ENCODE measurements at places on chromosomes 13 and 19.

GRCh38 chr19:22607653-22608430 lies 26.3 kb upstream of the ZNF492 start:
- DNase-seq = no peak

DNA sequence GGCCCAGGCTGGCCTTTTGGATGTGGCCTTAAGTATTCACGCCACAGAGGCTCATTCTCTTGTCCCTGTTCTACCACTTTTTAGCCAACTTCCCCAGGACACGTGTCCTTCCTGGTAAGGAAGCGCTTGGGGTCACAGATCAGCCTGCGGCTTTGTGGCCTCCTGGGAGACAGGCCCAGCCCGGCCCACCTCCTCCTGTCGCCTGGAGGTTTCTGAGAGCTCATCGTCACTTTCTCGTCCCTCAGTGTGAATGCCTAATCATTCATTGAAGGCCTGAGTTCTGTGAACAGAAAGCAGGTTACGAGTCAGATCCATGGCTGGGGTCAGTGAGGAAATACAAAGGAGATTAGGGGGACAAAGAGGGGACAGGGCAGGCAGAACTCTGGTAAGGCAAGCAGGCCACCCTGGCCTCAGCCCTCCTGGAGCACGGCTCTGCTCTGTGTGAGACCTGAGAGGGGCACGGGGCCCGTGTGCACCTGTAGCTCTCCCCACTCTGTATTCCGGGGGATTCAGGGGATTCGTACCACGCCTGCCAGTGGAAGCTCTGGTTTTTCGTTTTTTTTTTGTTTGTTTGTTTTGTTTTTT lies 38.6 kb upstream of the TSHZ3 start:
- DNase-seq = no peak

DNA sequence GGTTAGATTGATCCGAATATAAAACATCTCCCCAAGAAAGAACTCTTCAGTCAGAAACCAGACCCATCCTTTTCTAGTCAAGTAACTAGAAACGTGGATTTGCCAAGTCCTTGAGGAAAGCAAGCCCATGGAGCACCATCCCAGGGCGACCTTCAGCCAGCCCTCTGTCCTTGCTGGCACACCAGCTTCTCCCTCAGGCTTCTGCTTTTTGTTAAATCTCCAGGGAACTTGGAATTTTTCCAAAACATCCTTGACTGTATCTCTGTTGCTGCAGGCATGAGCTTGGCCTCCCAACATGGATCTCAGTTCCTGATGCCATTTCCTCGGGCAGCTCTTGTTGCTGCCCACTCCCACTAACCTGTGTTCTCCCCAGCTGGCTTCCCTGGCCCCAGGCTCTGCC lies 27.1 kb upstream of the C1QTNF9 start:
- DNase-seq = no peak

DNA sequence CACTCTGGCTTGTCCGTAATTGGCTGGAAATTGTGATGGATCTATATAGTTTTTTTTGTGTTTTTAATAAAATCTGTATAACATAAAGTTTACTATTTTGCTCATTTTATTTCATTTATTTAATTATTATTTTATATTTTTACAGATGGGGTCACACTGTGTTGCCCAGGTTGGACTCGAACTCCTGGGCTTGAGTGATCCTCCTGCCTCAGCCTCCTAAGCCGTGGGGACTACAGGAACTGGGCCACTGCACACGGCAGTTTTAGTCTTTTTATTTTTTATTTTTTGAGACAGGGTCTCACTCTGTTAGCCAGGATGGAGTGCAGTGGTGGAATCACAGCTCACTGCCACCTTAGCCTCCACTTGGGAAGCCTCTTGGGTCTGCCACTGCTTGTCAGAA lies 58.9 kb downstream of the PCCA start:
- no peak for DNase-seq

DNA sequence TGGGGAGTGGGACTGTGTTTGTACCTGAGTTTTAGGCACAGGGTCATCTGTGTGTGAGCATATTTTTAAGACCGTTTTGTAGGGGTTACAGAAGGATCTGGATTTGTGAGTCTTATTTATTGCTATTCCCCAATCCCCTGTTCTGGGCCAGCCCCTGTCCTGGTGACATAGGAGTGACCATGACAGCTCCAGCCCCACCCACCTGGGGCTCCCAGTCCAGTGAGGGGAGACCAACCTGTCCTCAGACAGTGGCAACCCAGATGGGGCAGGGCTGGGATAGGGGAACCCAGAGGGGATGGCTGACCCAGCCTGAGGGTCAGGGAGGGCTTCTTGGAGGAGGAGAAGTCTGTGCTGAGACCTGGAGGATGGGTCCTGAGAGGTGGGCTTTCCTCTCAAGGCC lies 10.7 kb downstream of the TMEM160 start:
- no peak for DNase-seq

DNA sequence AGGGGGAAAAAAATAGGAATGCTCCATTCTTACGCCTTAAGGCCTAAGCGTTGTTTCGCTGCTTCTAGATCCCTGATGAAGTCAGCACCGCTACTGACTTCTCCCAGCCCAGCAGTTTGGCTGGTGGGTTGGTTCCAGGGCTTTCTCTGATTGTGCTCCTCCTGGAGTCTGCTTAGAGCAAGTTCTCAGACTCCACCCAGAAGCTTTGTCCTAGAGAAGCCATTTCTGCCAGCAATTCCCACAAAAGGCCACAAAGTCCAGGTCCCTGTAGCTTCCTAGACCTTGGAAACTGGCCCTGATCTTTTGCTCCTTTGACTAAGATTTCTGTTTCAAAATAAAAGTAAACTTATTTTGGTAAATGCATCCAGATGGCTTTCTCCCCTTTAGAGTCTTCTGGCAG lies 65.4 kb downstream of the KCTD12 start:
- DNase-seq = no peak

DNA sequence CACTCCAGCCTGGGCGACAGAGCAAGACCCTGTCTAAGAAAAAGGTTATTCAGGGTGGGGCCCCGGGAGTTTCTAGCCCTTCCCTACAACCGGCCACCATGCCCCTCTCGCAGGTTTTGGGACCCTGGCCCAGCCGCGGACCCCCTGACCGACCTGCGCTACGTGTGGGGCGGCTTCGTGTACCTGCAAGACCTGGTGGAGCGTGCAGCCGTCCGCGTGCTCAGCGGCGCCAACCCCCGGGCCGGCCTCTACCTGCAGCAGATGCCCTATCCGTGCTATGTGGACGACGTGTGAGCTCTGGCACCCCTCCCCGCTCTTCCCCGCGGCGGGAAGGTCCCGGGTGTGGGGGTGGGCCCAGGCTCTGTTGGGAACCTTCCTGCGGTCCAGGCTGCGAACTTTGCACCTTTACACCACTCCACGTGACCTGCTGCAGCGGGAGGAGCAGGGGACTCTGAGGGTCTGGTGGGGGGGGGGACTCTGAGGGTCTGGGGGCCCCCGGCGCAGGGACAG lies 6.3 kb downstream of the ABCA7 start:
- DNase-seq = no peak

GRCh38 chr19:31118287-31118955 lies 230.8 kb downstream of the TSHZ3 start:
- no peak for DNase-seq

DNA sequence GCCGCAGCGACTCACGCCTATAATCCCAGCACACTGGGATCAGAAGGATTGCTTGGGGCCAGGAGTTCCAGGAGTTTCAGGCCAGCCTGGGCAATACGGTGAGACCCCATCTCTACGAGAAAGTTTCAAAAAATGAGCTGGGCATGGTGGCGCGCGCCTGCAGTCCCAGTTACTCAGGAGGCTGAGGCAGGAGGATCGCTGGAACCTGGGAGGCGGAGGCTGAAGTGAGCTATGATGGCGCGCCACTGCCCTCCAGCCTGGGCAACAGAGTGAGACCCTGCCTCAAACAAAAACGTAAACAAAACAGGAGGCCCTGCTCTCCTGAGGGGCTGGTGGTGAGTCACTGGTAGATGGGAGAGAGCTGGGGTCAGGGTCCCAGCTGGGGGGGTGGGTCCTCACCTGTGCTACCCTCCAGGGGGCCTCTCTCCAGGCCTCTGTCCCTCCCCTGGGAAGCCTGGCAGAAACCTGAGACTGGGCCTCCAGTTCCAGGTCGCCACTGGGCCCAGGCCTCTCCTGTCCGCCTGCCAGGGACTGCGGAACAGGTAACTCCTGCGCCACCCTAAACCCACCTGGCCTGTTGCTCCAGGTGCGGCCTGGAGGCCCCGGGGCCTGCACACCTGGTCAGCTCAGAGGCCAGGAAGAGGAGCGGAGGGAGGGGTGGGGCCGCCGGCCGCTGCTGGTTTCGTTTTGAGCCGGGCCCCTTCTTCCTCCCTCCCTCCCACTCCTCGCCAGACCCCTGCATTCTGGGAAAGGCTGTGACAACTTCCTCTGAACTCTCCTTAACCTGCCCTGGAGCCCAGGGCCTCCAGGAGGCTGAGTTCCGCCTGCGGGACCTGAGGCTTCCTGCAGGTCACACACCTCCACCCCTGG lies 17.2 kb upstream of the ZBTB7A start:
- DNase-seq = peak; percentile 83

DNA sequence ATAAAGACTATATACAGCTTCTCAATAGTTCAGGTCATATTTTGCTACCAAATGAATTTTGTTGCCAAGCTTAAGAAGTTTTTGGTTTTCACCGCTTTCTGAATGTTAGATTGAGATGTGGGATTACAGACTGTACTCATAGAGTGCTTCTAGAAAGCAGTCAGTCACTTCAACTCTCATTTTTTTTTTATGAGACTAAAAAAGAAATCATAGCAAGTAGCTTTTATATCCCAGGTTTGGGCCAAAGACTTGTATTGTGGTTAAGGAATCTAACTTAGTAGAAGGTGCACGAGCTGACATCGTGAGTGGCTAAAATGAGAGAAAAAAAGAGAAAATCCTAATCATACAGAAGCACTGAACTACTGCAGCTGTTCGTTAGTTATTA lies 2.2 kb upstream of the USPL1 start:
- peak; percentile 17 for DNase-seq

GRCh38 chr13:101397742-101398141 lies 18.6 kb downstream of the NALCN start:
- DNase-seq = peak; percentile 0
